Smooth muscle cell of bladder (primary cell): ENCODE measurements at places on chromosomes 7 and 10. TPM values are rescaled to one million over a fixed set of nuclear protein-coding genes. Genes with fewer than 3 reads are reported as not detected.

The LIPM gene
- not detected in 2 replicates for total RNA-seq

The HOXA7 gene
- total RNA-seq, result 1.00 and 1.6 TPM in 2 replicates

The LEP gene
- total RNA-seq, result 0.09 TPM in 1 of 2 replicates, not detected in the other

The PRTFDC1 gene
- 19.4 and 23.3 TPM in 2 replicates for total RNA-seq

The TUBB8 gene
- under 0.01 TPM in 1 of 2 replicates, not detected in the other for total RNA-seq

The DYDC1 gene
- total RNA-seq, result not detected in 2 replicates

The DPYSL4 gene
- 1.6 and 11.0 TPM in 2 replicates for total RNA-seq

The GIMAP5 gene
- 0.09 and 0.14 TPM in 2 replicates for total RNA-seq

The CYP3A4 gene
- not detected in 2 replicates for total RNA-seq

The IQUB gene
- 0.28 and 0.43 TPM in 2 replicates for total RNA-seq

The INMT gene
- 13.4 and 21.8 TPM in 2 replicates for total RNA-seq

The NPM3 gene
- 89.2 and 103 TPM in 2 replicates for total RNA-seq

The SPDYE2 gene
- not detected in 2 replicates for total RNA-seq

The KCNH2 gene
- total RNA-seq, result 0.83 and 1.7 TPM in 2 replicates

The CLRN3 gene
- total RNA-seq, result not detected in 2 replicates

The INHBA gene
- total RNA-seq, result 30.6 and 38.9 TPM in 2 replicates

The GIMAP4 gene
- 0.28 TPM in 1 of 2 replicates, not detected in the other for total RNA-seq

The PPP1R3C gene
- 146 and 190 TPM in 2 replicates for total RNA-seq

The MKI67 gene
- total RNA-seq, result 0.74 and 1.6 TPM in 2 replicates
